Progenitor cell of endocrine pancreas (in vitro differentiated cells): ENCODE measurements at places on chromosomes 1 and 21.

GRCh38 chr1:230091473-230092231 lies 24.6 kb downstream of the GALNT2 start:
- no peak for DNase-seq

- DNase-seq, result no peak
Observed at GRCh38 chr1:224223819-224224714, 41.0 kb downstream of the DEGS1 start.

DNA sequence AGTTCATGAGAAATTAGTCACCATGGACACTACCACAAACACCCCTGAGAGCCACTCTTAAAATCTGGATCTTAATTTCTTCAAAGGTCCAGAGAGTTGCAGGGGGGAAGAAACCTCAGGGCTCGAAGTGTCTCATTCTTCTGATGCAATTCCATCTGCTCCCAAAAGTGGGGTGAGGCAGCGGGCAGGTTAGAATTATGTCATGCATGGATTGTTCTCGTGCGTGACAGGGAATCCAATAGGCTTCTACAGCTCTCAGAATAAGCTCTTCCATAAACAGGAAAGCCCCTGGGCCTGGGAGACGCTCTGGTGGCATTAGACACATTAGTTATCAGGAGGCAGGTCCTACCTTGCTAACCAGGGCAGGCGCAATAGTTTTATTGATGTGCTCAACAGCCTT lies 8.4 kb downstream of the ENO1 start:
- DNase-seq, result no peak

DNA sequence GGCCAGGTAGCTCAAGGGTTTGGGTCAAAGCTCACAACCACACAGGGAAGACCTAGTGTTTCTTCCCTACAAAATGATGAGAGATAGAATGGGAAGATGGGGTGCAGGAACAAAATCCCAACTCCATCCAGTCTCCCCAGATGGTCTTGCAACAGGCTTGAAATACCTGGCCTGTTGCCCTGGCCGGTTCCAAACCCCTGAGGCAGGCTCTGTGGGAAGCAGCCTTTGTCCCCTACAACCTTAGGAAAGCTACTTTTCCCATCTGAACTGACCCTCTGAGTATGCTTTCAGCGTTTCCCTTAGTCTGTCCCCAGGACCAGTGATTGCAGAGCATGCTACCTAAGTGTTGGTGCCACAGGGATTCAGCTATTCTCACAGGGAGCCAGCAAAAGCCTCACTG lies 104.0 kb downstream of the GDAP2 start:
- no peak for DNase-seq

- no peak for DNase-seq
Observed at GRCh38 chr1:150808846-150809245, 786 bp upstream of the CTSK start.

GRCh38 chr1:45574105-45574626 lies 9.7 kb upstream of the NASP start:
- DNase-seq, result no peak

DNA sequence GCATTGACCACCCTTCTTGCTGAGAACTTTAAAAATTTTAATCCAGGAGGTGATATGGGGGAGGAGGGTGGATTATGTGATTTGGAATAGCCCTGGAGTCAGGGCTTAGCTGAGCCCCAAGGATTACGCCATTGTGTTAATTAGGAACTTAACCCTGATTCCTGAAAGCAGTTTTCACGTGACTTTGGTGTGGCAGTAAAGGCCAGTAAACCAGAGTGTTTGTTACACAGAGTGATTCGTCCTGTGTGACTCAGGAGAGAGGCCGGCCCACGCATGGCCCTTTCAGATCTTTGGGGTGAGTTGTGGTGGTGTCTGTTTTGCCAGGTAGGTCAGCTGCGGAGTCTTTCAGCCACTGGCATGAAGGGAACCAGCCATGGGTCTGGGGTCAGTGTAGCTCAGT lies 107.6 kb downstream of the NOS1AP start:
- no peak for DNase-seq

DNA sequence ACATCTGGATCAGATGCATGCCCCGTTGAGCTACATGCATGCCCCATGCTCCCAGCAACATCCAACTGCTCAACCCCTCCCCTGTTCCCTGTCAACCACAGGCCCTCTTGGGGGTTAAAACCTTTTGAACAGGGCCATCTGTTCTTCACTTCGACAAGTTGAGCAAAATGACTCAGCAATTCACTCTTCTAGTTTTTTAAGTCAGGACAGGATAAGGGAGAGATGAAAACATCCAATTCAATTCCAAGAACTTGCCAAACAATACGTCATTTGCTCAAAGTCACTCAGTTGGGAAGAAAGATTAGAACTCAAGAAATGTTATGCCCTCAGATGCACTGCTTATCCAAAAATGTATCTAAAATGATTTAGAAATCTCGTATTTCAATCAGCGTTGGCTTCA lies 46.1 kb upstream of the MTF2 start:
- no peak for DNase-seq

- no peak for DNase-seq
Observed at GRCh38 chr1:101566883-101567538, 330.2 kb downstream of the S1PR1 start.

DNA sequence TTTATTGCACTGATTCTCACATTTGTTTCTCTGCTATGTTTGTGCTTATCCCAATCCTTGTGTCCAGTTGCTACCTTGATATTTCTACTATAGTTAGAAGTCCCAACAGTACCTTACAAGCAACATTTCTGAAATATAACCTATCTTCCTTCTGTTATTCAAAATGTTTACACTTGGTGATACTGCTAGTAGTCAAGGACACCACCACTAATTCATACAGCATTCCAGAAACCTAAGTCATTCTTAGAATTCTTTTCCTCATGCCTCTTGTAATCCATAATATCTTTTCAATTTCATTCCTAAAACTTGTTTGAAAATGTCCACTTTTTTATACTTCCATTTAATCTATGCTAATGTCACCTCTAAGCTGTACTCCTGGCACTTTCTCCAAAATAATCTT lies 2132.1 kb downstream of the NCAM2 start:
- DNase-seq, result no peak
